ENCODE measurements at places on chromosomes 2 and 18.

DNA sequence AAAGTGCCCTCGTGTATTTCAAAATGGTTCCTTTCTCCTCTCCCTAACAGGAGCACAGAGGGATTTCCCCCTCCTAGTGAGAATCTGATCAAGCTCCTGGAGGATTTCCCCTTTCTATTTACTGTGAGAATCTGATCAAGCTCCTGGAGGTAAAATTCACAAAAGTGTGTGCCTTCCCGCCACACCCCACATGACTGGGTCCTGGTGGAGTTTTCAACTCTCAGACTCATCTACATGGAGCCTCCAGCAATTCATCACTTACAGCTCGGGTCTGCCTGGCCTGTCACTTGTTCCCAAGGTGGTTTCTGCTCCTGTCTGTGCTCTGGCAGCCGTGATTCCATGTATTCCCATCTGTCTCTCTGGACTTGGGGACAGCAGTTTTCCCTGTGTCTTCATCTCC lies 590.7 kb downstream of the FBXO15 start:
- no peaks in the 10 kb centered on the region for H3K36me3 ChIP-seq
- no peak overlapping the region for H3K27ac ChIP-seq

GRCh38 chr2:86037141-86037794 lies 68.4 kb downstream of the POLR1A start:
- peaks cover 19% of the 10 kb centered on the region for H3K4me1 ChIP-seq
- H3K4me3 ChIP-seq, result no peak overlapping the region
- no peaks in the 10 kb centered on the region for H3K27me3 ChIP-seq
- H3K36me3 ChIP-seq, result peaks cover 53% of the 10 kb centered on the region
- peak overlapping the region; percentile 71 for H3K27ac ChIP-seq

- no peaks in the 10 kb centered on the region for H3K27me3 ChIP-seq
- no peak overlapping the region for H3K4me3 ChIP-seq
- no peaks in the 10 kb centered on the region for H3K4me1 ChIP-seq
- H3K36me3 ChIP-seq, result no peaks in the 10 kb centered on the region
- H3K27ac ChIP-seq, result no peak overlapping the region
Observed at GRCh38 chr2:111201214-111201613, 80.5 kb downstream of the BCL2L11 start.

- H3K4me3 ChIP-seq, result no peak overlapping the region
- H3K36me3 ChIP-seq, result no peaks in the 10 kb centered on the region
- no peak for DNase-seq
- H3K27me3 ChIP-seq, result no peaks in the 10 kb centered on the region
- no peak overlapping the region for H3K27ac ChIP-seq
Observed at GRCh38 chr2:113148606-113149552, 21.5 kb downstream of the IL1RN start.

DNA sequence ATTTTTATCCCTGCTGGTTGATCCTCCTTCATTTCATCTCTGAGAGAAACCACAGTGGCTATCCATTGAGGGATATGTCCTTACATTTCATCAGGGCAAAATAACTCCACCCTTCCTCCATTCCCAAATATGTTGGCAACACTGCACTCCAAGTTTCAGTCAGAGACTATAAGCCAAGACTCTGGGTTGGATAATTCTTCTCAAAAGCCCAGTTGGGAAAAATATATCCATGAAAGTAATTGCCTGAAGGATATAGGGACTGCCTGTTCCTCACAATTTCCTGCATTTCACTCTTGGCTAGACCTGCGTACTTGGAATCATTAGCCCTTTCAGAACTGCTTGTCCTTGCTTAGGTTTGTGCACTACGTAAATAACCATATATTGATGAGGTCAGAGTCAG lies 27.9 kb upstream of the EPB41L3 start:
- no peaks in the 10 kb centered on the region for H3K4me1 ChIP-seq
- no peaks in the 10 kb centered on the region for H3K27me3 ChIP-seq
- no peak for DNase-seq
- H3K27ac ChIP-seq, result no peak overlapping the region
